Psoas muscle (tissue), 8 donors: ENCODE measurements at places on chromosomes 11 and 22. TPM values are rescaled to one million over a fixed set of nuclear protein-coding genes. Genes with fewer than 3 reads are reported as not detected.

DNA sequence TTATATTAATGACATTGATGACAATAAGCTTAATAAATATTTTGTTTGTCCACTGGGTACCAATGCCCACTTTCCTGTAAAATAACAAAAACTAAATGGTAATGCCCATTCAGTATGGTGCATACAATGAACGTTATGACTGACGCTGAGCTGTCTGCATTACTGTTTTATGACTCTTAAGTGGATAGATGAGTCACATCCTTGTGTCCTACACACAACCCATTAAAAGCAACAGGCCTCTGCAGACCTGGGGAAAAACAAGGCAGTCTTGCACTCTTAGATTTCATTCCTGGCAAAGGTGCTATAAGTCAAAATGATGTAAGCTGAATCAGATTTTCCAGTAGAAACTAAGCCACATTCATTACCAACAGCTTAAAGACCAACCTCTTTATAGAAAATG lies 176.3 kb upstream of the TMEM45B start:
- H3K4me1 ChIP-seq, result no peaks in the 10 kb centered on the region
- no peaks in the 10 kb centered on the region for H3K27me3 ChIP-seq
- H3K4me3 ChIP-seq, result no peak overlapping the region
- no peaks in the 10 kb centered on the region for H3K36me3 ChIP-seq
- H3K27ac ChIP-seq, result no peak overlapping the region

- H3K27ac ChIP-seq, result no peak overlapping the region
- no peaks in the 10 kb centered on the region for H3K27me3 ChIP-seq
- DNase-seq, result no peak
- no peak overlapping the region for H3K4me3 ChIP-seq
- H3K36me3 ChIP-seq, result no peaks in the 10 kb centered on the region
Observed at GRCh38 chr11:89205378-89205777, 27.7 kb downstream of the TYR start.

GRCh38 chr11:98565311-98565710 lies 455.4 kb upstream of the CNTN5 start:
- no peak overlapping the region for H3K27ac ChIP-seq
- no peaks in the 10 kb centered on the region for H3K4me1 ChIP-seq
- no peaks in the 10 kb centered on the region for H3K27me3 ChIP-seq
- no peaks in the 10 kb centered on the region for H3K36me3 ChIP-seq
- no peak for DNase-seq
- no peak overlapping the region for H3K4me3 ChIP-seq

DNA sequence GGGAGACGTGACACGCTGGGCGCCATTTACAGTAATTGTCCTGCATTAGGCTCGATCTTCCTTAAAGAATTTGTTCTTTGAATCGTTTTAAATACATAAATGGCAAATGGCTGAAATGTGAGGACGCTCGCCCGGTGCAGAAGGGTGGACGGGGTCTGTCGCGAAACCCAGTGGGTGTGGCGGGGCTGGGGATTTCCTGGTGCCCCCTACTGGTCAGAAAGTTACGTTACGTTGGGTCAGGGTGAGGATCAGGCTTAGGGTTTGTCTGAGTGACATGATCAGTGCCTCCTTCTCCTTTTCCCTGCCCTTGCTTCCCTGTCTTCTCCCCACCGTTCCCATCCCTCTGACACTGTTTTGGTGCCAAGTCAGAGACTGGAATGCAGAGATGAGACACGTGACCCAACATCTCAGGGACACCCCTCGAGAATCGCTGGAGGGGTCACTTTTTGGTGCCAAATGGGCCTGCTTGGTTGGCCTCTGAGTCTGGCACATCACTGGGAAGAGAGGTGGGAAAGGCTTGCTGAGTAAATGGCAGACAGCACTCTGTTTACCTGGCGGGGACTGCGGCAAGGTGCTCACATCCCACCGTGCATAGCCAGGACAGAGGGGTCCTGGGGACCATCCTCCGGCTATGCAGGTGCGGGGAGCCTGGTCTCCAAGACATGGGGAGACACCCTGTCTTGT lies 1107.6 kb downstream of the BRD1 start:
- no peak for DNase-seq
- no peaks in the 10 kb centered on the region for H3K36me3 ChIP-seq
- H3K27ac ChIP-seq, result no peak overlapping the region
- H3K27me3 ChIP-seq, result no peaks in the 10 kb centered on the region
- no peak overlapping the region for H3K4me3 ChIP-seq

- peak within 1 kb of the TSS; percentile 68 for H3K4me3 ChIP-seq
- H3K27me3 ChIP-seq, result no peaks in the 10 kb centered on the region
- H3K36me3 ChIP-seq, result no peaks in the 10 kb centered on the region
- peak; percentile 70 for DNase-seq
Observed at GRCh38 chr11:122882189-122882856, at the start of gene JHY. Gene JHY (plus strand): TSS chr11:122882759. CDS start chr11:122885850, 3,091 bp downstream.

DNA sequence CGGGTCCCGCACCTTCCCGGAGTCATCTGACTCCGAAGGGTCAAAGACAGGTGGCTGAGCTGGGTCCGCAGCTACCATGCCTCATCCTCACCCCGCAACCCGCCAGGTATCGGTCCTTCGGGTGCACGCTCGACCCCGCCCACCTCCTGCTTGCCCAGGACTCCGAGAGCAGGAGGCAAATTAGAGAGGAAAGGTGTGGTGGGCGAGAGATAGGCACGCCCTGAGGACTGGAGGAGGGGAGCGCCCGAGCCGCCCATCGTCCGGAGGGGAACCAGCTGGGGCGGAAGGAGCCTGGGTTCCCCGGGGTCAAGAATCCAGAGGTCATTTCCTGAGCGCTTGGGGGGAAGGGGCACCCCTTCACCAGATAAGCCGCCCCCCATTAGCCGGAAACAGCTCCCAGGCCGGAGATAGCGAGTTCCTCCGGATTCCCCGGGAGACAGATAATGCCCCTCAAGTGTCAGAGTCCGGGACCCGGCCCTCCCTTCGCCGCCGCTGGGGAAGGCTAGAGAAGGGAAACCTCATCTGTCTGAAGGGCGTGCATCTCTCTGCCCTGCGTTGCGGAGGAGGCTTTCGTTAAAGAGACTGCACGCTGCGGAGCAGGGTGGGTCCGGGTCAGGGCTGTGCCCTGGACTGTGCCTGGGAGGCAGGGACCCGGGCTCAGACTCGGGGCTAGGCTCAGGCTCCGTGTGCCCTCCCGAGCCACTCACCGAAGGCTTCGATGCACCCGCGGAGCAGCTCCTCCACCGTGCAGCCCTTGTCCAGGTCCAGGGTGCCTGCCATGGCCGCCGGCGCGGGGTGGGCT lies 1.7 kb downstream of the RASGRP2 start:
- H3K4me1 ChIP-seq, result peaks cover 40% of the 10 kb centered on the region
- DNase-seq, result no peak
- H3K27ac ChIP-seq, result peak overlapping the region; percentile 82
- peak overlapping the region; percentile 76 for H3K4me3 ChIP-seq
- no peaks in the 10 kb centered on the region for H3K27me3 ChIP-seq

Gene PIH1D2
- 1.2 TPM for polyA plus RNA-seq

DNA sequence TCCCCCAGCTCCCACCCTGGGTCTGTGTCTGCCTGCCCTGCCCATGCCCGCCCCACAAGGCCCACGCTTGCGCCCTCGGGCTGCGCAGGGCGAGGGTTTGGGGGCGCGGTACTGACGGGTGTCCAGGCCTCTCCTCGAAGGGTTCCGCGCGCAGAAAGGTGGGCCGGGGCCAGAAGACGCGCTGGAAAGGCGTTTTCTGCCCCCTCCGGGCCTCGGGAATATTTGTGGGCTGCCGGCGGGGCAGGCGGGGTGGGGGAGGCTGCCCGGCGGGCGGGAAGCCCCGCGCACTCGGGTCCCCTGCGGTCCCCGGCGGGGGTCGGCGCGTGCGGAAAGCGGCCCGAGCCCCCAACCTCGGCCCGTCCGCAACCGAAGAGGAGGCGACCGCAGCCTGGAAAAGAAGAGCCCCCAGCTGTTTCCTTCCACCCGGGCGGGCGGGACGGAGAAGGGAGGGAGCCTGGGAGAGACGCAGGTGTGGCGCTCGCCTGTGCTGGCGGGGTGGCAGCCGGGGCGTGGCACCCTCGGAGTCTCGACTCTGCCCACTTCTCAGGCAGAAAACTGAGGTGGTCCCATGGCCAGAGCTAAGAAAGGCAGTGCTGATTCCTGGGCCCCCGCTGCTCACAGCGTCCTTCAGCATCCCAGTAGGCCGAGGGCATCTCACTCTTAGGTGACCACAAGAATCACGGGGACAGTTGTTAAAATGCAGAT lies 59.0 kb downstream of the THAP12 start:
- H3K36me3 ChIP-seq, result no peaks in the 10 kb centered on the region
- peak overlapping the region; percentile 42 for H3K4me3 ChIP-seq
- H3K27me3 ChIP-seq, result no peaks in the 10 kb centered on the region

Gene GGT5
- polyA plus RNA-seq, result 13.7 TPM

GRCh38 chr11:110645253-110645652 lies 67.0 kb downstream of the ARHGAP20 start:
- H3K4me1 ChIP-seq, result no peaks in the 10 kb centered on the region
- no peaks in the 10 kb centered on the region for H3K36me3 ChIP-seq
- no peak overlapping the region for H3K27ac ChIP-seq
- H3K4me3 ChIP-seq, result no peak overlapping the region

Gene ARL14EP
- polyA plus RNA-seq, result 21.8 TPM

DNA sequence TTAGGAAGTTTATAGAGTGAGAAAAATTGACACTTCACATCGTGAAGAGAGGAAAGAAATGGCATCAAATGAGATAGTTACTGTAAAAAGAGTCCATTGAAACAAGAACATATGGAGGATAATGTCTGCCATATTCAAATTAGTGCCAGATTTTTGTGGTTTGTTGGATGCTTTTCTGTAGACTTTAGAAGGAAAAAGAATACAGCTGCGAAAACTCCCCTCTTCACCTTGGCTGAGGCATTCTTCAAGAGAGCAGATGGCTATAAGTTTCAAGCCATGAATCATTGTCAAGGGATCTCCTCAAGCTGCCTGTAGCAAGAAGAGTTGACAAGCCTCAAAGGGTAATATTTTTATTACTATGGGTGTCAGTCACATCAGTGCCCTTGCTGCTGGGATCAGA lies 507.4 kb upstream of the RAG2 start:
- no peak for DNase-seq
- H3K27me3 ChIP-seq, result no peaks in the 10 kb centered on the region
- no peak overlapping the region for H3K4me3 ChIP-seq
- H3K4me1 ChIP-seq, result no peaks in the 10 kb centered on the region

Gene SLC7A4
- polyA plus RNA-seq, result 0.87 TPM

DNA sequence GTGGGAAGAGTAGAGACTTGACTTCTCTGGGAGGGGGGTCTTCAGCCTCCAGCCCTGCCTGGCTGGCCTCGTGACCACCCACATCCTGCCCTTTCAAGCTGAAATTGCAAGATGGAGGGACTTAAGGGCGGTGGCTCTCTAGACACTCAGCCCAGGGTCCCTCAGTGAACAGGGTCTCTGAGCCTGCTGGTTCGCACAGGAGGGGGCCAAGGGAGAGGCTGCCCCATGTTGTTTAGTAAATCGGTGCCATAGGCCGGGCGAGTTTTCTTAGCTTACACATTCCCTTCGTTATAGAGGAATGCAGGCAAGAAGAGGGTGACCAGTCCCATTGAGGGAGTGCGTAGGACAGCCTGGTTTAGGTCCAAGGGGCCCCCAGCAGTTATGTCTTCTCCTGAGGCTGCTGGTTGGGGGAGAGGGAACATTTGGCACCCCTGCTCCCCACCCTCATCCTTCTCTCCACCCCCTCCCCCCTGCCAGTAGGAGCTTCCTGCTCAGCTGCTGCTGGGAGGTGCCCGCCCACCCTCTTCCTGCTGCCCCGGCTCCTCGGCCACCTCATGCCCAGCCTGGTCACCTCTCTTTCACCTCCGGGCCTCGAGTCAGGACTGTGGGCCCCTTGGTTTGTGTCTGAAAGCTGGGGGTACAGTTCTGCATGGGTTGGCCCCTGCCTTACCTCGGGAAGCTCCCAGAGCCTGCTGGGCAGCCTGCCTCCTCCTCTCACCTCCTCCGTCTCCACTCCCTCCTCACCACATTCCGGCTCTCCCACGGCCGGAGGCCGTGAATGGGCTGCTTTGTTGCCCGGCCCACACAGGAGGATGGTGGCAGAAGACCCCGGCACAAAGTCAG lies 3.9 kb downstream of the FRMD8 start:
- H3K27ac ChIP-seq, result peak overlapping the region; percentile 55
- H3K4me1 ChIP-seq, result peaks cover 47% of the 10 kb centered on the region
- H3K27me3 ChIP-seq, result no peaks in the 10 kb centered on the region
- no peak for DNase-seq
- H3K36me3 ChIP-seq, result peaks cover 51% of the 10 kb centered on the region

- no peaks in the 10 kb centered on the region for H3K4me1 ChIP-seq
- H3K4me3 ChIP-seq, result no peak overlapping the region
- H3K27ac ChIP-seq, result no peak overlapping the region
- H3K36me3 ChIP-seq, result no peaks in the 10 kb centered on the region
- no peaks in the 10 kb centered on the region for H3K27me3 ChIP-seq
Observed at GRCh38 chr11:71395263-71395560, 53.0 kb downstream of the DHCR7 start.

Gene GLB1L2
- 0.14 TPM for polyA plus RNA-seq

DNA sequence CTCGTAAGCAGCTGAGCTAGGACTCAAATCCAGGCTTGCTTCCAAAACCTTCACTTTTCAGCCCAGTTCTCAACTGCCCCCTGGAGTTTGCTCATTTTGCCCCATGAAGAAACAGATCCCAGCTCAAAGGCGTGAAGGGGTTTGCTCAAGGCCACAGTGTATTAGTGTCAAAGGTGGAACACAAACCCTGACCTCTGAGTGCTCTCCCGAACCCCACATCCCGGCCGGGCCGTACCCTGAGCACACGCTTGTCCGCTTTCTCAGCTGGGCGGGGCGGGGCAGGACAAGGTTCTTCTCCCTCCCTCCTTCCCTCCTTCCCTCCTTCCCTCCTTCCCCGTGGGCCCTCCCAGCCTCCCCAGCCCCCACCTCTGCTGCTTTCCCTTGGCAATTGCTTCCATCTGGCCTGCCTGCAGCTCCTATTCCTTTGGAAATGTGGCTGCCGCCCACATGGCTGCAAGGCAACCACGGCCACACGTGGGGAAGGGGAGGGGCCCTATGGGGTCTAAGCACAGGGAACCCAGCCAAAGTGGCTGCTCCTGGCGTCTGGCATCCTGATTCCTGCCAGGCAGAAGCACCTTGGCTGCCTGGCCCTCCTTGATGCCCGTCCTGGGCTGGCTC lies 4.1 kb downstream of the ST3GAL4 start:
- H3K4me1 ChIP-seq, result peaks cover 28% of the 10 kb centered on the region
- no peak overlapping the region for H3K27ac ChIP-seq
- H3K27me3 ChIP-seq, result no peaks in the 10 kb centered on the region
- DNase-seq, result peak; percentile 79

GRCh38 chr11:45810431-45811108 lies 5.6 kb downstream of the SLC35C1 start:
- no peaks in the 10 kb centered on the region for H3K27me3 ChIP-seq
- no peak overlapping the region for H3K4me3 ChIP-seq
- no peak overlapping the region for H3K27ac ChIP-seq

Gene NFAM1
- 0.16 TPM for polyA plus RNA-seq

DNA sequence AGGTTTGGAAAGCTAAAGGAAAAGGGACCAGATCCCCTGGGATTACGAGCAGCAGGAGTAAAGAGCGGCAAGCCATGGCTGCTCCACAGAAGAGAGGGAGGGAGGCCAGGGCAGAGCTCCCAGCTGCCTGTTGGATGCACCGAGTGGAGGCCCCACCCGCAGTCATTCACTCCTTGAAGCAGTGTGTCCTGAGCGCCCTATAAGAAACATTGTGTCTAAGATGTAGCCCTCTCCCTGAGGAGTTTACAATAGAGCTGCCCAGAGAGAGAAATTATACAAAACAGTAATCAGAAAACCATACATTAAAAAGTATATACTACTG lies 54.7 kb upstream of the CSNK2A3 start:
- H3K4me3 ChIP-seq, result no peak overlapping the region
- H3K27ac ChIP-seq, result no peak overlapping the region
- peaks cover 12% of the 10 kb centered on the region for H3K4me1 ChIP-seq
- H3K27me3 ChIP-seq, result no peaks in the 10 kb centered on the region

Gene NAALAD2
- polyA plus RNA-seq, result 0.20 TPM
